Activated CD4-positive, alpha-beta T cell treated with anti-CD3 and anti-CD28 coated beads for 36 hours (primary cell): ENCODE measurements at places on chromosomes 5 and 9. TPM values are rescaled to one million over a fixed set of nuclear protein-coding genes. Genes with fewer than 3 reads are reported as not detected.

The PCDHA4 gene
- total RNA-seq = not detected

The KIF4B gene
- 0.05 TPM for total RNA-seq

The RAB24 gene
- total RNA-seq = 10.9 TPM

The RASGEF1C gene
- not detected for total RNA-seq

The PDE6A gene
- not detected for total RNA-seq

GRCh38 chr5:155406815-155407214 lies 393.3 kb downstream of the KIF4B start:
- DNase-seq = no peak

GRCh38 chr5:15440434-15440833 lies 59.5 kb upstream of the FBXL7 start:
- no peak for DNase-seq

- DNase-seq = no peak
Measured at GRCh38 chr5:123094237-123094918, 5.3 kb downstream of the PRDM6 start.

DNA sequence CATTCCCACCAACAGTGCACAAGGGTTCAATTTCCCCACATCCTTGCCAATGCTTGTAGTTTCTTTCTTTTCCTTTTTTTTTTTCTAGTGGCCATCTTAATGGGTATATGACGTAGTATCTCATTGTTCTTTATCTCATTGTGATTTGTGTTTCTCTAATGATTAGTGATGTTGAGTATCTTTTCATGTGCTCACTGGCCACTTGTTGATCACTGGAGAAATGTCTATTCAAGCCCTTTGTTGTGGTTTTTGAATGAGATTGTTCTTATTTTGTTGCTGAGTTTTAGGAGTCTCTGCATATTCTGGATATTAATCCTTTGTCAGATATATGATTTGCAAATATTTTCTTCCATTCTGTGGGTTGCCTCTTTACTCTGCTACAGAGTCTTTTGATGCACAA lies 1.6 kb upstream of the TMED9 start:
- no peak for DNase-seq

DNA sequence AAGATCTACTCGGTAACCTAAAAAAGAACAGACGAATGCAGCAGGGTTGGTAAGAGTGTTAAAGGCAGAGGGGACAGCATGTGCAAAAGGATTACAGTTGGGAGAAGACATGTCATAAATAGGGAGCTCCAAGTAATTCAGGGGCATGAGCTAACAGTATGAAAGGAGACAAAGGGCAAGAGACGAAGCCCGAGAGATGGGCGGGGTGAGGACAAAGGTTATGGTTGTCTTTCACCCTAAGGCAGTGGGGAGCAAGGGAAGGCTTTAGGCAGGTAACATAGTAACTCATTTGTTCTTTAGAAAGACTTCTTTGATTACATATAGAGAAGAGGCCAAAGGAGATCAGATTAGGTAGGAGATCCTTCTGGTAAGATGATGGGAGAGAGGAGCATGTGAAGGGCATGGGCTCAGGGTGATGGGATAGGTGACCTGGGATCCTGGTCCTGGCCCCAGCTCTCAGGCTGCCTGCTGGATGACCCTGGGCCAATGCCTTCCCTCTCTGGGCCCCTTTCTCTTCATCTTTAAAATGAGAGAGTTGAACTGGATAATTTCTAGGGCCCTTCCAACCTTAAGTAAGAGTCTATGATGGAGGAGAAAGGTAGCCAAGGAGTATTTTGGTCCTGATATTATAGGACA lies 19.5 kb downstream of the MORN5 start:
- DNase-seq = no peak

GRCh38 chr5:128626536-128627090 lies 88.6 kb upstream of the FBN2 start:
- no peak for DNase-seq

- no peak for DNase-seq
Measured at GRCh38 chr9:5575000-5575399, 53.9 kb upstream of the RIC1 start.

GRCh38 chr9:71279151-71279739 lies 157.8 kb upstream of the TRPM3 start:
- no peak for DNase-seq

DNA sequence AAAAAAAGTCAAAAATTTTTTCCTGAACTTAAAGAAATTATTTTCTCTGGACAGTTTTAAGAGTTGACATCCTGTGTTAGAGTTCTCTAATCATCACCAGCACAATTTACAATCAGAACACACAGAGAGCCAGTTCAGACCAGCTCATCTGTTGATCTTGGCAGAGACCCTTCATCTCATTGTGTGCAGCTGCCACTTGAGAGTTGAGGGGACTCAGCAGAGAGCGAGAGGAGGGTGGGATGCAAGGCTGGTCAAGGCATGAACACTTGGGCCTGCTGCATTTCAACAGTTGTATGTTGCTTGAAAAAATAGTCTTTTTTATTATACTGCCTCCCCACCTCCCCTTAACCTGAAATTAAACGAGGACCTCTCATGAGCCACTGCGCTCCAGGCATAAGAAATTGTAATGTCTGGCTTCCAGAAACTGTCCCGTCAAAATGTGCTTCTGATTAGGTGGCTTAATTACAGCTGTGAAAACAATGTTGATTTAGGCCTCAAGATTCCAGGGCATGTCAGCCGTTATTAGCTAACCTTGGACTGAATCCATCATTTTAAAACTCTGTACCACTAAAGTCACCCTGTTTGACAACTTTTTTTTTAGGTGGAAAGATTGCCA lies 383.6 kb downstream of the CCDC171 start:
- no peak for DNase-seq

- no peak for DNase-seq
Measured at GRCh38 chr5:2557435-2557834, 194.0 kb downstream of the IRX2 start.

- DNase-seq = no peak
Measured at GRCh38 chr5:34738381-34738780, 82.3 kb downstream of the RAI14 start.

DNA sequence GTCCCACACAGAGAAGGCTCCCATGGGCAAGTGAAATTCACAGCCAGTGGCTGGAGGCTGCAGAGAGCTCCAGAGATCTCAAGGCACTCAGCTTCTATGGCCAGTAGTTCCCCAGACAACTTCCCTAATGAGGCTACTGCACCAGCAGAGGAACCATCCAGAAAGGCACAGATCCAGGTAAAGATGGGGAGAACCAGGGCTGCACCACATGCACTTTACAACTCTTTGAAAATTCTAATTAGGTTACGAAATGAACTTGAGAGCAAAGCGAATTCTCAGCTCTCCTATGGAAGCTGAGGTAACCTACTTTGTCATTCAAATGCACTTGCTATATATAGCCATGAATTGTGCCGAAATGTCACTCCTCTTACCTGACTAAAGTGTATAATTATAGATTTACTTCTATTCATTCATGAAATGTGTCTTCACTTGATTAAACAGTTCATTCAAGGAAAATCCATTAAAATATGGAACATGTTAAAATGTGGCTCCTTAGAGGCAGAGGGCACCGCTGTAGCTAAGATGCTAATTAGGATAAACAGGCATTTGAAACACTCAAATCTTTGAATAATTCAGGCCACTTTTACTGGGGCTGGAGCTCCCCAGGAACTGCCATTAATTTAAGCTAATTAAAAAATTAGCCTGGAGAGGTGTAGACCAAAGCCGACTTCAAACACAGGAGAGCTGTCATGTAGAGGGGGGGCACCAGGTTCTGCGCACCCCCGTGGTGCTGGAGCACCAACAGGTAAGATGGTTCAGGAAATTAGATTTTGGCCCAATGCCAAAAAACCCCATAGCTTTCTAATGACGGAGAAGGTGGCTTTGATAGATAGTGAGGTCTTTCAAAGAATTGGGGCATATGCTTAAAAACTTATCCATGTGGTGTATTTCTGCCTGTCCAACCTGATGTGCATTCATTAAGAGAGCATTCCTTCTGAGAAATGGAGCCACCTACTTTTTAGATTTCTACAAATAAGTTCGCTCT lies 204.1 kb downstream of the GABBR2 start:
- DNase-seq = no peak

GRCh38 chr9:34997379-34997781 lies 7.8 kb downstream of the DNAJB5 start:
- DNase-seq = no peak

DNA sequence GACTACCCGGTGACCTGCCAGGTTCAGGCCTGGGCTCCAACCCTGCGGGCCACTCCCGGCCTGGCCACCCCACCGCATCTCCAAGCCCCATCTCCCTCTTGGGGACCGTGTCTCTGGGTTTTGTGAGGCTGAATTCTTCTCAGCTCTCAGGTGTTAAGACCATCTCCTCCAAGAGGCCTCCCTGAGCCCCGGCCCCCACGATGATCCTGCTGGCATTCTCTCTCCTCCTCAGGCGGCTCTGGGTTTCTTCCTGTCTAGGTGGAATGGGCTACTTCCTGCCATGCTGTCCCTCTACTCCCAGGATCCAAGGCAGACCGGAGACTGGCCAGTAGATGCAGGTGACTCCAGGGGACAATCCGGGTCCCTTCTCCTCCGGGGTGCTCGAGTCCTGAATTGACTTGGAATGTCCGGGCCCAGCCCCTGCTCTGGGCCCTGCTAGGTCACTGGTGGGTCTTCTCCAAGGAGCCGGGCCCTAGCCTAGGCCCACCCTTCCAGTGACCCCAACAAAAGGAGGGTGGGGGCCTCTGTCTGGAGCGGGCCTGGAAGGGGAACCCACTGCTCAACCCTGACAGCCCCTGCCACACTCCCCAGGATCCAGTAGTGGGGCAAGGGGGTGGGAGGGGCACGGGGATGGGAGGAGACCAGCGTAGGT lies 219.8 kb downstream of the C9orf50 start:
- no peak for DNase-seq

- no peak for DNase-seq
Measured at GRCh38 chr5:62900976-62901375, 322.4 kb downstream of the LRRC70 start.

DNA sequence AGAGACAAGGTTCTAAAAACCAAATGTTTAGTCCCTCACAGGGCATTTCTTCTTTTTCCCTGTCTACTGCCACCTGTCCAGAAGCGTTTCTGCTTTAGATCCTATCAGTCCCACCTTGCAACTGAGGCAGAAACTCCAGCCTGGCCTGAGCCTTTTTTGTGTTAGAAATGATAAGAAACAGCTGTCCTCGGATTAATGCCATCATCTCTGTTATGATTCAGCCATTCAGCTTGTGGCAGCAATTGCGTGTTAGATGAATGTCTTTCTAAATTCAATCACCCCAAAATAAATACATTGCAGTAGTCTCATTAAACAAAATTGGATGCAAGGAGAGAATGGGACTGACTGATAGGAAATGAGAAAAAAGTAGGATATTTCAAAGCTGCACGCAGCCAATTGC lies 28.3 kb upstream of the FRMPD1 start:
- no peak for DNase-seq

DNA sequence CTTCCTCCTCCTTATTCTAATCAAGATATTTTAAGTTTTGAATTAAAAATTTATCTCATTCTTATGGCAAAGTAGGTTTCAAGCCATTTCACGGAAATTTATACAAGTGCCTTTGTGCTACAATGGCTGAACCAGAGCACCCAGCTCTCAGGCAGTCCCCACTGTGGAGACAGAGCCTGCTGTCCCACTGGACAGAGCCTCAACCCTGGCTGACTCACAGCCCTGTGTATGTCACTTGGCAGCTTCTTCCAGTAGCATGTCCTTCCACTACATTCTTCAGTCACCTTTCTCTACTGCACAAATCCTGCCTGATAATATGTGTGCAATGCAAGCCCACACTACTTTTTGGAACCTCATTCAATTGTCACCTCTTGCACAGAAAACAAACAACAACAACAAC lies 253.1 kb downstream of the PDE4D start:
- DNase-seq = no peak

DNA sequence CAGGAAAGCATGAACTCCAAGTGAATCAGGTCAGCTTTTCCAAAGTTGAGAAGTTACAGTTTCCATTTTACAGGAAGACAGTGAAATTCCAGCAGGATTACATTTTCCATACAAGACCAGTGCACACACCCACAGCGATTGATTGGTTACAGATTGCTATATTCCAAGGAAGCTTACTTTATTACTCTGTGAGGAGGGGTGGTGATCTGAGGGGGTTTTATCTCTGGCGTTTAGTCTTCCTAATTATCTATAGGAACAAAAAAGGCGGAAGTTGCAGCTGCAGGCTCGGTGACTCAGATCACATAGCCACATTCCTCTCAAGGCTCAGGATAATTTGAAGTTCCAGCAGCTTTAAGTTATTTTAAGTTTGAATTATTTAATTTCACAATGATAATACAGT lies 450.4 kb upstream of the NMUR2 start:
- no peak for DNase-seq

- no peak for DNase-seq
Measured at GRCh38 chr5:108515517-108516105, 133.7 kb upstream of the FBXL17 start.

DNA sequence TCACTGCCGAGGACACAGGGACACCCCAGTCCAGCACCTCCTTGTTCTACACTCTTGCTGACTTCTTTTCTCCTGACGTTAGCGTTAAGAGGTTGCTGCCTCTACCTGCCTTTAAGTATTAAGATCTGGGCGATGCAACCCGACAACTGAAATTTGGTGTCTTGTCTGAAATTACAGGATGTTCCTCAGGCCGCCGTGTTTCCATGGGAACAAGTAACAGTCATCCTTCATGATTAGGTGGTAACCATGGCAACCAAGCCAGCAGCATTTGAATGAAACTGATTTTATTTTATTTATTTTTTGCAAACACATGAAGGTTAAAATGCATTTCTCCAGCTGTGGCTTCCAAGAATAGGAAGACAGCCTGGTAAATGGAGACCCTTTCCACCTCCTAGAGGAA lies 20.8 kb downstream of the DAB2IP start:
- DNase-seq = no peak

- no peak for DNase-seq
Measured at GRCh38 chr5:68382640-68383039, 167.1 kb downstream of the PIK3R1 start.

DNA sequence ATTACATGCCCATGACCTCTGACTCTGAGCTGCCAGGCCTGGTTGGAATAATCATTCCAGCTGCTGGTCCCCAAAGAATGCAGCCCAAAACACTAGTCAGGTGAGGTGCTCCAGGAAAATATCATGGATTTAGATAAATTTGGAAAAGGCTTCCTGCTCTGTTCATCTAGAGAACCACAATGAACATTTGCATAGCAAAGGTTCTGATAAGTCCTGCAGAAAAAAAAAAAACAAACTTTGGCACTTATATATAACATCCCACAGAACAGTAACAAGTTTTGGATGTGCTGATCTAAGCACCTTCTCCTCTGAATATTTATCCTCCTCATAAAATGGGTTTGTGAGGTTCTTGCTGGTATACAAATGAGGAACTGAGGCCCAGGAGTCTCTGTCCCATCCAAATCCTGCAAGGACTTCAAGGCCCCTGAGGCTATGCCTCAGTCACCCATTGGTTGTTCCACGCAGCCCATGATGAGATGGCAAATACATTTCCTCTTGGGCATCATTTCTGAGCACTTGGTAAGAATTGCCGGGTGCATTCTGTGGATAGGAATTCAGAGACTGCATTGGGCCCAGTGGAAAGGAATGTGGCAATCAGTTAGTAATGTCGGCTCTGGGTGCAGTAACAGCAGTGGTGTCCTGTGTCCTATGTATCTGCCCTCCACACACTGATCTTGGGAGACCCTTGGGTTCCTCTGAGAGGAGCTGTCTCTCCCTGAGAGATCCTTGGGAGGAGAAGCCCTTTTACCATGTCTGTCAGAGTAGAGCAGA lies 73.4 kb upstream of the ASS1 start:
- no peak for DNase-seq
